Cerebellar cortex (tissue), 1 donor: ENCODE measurements at places on chromosomes 1 and 21.

GRCh38 chr21:29725025-29725736, 214.6 kb downstream of the GRIK1 start:
- no peak for DNase-seq

DNA sequence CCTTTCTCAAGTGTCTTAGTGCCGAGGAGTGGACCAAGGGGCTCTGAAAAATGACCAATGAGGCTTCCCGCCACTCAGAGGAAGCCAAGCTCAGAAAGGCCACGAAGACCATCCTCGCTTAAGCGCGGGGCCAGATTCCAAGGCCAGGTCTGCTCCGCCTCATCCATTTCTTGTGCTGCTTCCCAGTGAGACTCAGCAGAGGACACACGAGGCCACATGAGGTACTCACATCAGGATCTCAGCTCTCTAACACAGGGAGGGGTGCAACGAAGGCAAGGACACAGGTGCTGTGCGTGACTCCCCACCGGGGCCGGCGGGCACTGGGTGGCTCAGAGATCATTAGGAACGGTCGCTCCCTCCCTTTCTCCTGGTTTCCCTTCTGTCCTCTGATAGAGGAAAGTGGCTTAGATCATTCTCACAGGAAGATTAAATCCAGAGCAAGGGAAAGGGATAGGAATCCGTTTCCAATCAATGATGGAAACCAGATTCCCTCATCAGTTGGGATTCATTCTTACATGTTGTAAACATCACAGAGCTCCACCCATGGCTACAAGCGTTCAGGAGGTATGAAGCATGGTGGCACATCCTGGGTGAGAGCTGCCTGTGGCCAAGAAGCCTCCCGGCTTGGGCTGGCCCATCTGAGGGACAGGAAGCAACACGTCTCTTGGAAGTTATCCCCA, 46.7 kb downstream of the CAPZB start:
- no peak for DNase-seq

GRCh38 chr1:201954263-201955008, 867 bp upstream of the TIMM17A start:
- no peak for DNase-seq

GRCh38 chr1:201745023-201745422, 83.9 kb upstream of the IPO9 start:
- no peak for DNase-seq

DNA sequence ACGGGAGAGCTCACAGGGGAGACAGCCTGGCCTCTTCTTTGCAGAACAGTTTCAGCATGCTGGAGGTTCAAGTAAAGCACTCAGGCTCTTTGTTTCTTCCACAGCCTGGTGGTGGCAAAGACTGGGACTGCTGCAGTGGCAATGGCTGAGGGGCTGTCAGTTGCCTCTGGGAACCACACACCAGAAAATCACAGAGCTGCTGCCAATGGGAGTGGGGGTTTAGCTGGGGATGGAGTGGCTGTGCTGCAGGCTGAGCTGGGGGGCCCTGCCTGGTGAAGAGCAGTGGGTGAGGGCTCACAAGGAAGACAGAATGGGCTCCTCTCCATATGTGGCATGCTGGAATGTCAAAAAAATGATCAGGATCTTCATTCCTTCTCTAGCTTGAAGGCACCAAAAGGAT, 25.6 kb upstream of the PTGFR start:
- no peak for DNase-seq
